ENCODE measurements at places on chromosomes 2 and 18.

DNA sequence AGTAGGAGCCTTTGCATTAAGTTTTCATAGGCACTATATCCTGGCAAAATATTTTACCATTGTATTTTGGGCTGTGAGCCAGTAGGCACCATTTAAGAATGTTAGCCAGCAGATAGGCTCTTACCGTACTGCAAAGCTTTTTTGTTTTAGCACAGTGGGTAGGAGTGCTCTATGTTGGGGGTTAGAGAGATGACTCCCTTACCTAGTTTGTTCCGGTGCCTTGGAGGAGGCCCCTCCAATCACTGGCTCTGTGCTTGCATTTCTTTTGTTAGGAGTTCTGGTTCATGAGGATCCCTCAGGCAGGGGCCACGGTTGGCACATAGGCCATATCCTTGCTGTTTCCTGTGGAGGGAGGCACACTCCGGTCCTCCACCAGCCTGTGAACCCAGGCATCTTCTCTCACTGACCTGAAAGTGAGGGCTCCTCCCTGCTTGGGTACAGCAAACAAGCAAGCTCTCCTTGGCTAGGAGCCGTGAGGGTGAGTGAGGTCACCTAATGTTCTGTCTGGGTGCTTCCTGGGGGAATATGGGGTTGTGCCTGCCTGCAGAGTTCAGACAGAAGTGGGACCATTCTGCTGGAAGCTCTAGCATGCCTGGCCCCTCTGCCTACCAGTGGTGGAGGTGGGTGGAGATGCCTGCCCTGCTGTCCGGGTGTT lies 29.8 kb downstream of the LTBP1 start:
- DNase-seq, result no peak

DNA sequence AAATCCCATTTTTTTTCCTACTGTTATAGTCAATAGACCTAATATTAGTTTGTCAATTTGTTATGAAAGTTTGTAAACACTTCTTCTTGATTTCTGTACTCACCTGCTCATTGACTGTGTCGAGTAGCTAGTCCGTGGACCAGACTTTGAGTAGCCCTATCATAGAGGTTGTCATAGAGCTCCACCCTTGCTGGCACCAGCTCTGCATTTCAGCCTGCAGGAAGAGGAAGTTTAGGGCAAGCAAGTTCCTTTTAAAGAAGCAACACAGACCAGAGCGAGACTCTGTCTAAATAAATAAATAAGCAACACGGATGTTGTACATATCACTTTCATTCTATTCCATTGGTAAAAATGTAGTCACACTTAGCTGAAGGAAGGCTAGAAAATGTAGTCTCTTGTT lies 74.0 kb downstream of the MCFD2 start:
- DNase-seq, result no peak

DNA sequence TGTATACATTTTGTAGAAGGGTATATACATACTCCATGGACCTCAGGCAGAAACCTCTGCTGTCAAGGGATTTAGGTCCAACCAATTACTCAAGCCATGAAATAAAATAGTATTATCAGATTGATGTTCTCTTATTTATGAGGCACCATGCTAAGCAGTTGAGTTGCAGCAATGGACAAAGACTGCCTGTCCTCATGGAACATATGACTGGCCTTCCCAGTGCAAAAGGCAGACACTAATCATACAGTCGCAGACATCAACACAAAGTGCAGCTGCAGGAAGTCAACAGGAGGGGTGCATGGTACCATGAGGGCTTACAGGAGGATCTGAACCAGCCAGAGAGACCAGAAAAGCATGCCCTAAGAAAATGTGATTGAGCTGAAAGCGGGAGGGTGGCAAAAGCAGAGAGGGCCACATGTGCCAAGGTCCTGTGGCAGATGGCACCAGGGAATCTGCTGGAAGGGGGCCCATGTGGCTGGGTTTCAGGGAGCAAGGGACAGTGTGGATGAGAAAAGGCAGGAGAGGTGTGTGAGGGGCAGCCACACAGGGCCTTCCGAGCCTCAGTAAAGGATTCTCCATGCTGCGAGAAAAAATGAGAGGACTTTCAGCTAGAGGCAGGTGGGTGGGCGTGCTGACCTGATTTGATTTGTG lies 61.4 kb upstream of the RNF152 start:
- DNase-seq, result no peak

- peak; percentile 58 for DNase-seq
Measured at GRCh38 chr18:56517196-56517595, 121.2 kb downstream of the TXNL1 start.

All from GM03348 (cell line).